Foreskin keratinocyte (primary cell): ENCODE measurements at places on chromosomes 13 and 19. TPM values are rescaled to one million over a fixed set of nuclear protein-coding genes. Genes with fewer than 3 reads are reported as not detected.

Gene ERICH4
- total RNA-seq = not detected in 2 replicates

Gene RFPL4A
- total RNA-seq = not detected in 2 replicates

Gene KANK3
- total RNA-seq = 0.34 and 0.35 TPM in 2 replicates

Gene CNFN
- 5.4 and 6.7 TPM in 2 replicates for total RNA-seq

Gene OR10H1
- not detected in 2 replicates for total RNA-seq

Gene KPNA3
- 43.0 and 45.6 TPM in 2 replicates for total RNA-seq

Gene ETHE1
- total RNA-seq = 151 and 168 TPM in 2 replicates

Gene RXFP2
- total RNA-seq = not detected in 2 replicates

Gene DNAJC15
- 19.0 and 31.7 TPM in 2 replicates for total RNA-seq

Gene CTXN1
- 1.5 and 1.7 TPM in 2 replicates for total RNA-seq

Gene SLC25A41
- total RNA-seq = 0.14 and 0.20 TPM in 2 replicates

Gene ATXN8OS
- total RNA-seq = not detected in 2 replicates

Gene VSTM1
- total RNA-seq = not detected in 2 replicates

Gene SYNE4
- total RNA-seq = 1.2 TPM in 2 replicates

Gene CEACAM5
- not detected in 2 replicates for total RNA-seq

Gene KASH5
- total RNA-seq = not detected in 2 replicates

Gene KRTDAP
- total RNA-seq = 9.0 and 12.6 TPM in 2 replicates

Gene NLRP7
- total RNA-seq = not detected in 2 replicates

Gene URAD
- total RNA-seq = not detected in 2 replicates

Gene KLK6
- total RNA-seq = 0.78 and 1.2 TPM in 2 replicates

Gene FSD1
- total RNA-seq = 7.3 and 8.6 TPM in 2 replicates

Gene ZNF724
- 11.4 and 13.2 TPM in 2 replicates for total RNA-seq

Gene CATSPERD
- not detected in 2 replicates for total RNA-seq

Gene FFAR1
- not detected in 2 replicates for total RNA-seq

Gene LRG1
- total RNA-seq = 0.17 and 0.35 TPM in 2 replicates

Gene TBCB
- total RNA-seq = 195 and 196 TPM in 2 replicates

Gene ENOX1
- total RNA-seq = 0.92 and 1.5 TPM in 2 replicates

Gene COX7A1
- 1.2 and 1.6 TPM in 2 replicates for total RNA-seq

Gene ZNF320
- 4.8 and 5.7 TPM in 2 replicates for total RNA-seq

Gene NLRP4
- not detected in 2 replicates for total RNA-seq

Gene CGB2
- not detected in 2 replicates for total RNA-seq

Gene IFNL1
- not detected in 2 replicates for total RNA-seq

Gene MCOLN1
- total RNA-seq = 8.2 and 8.6 TPM in 2 replicates

Gene KLK14
- total RNA-seq = not detected in 2 replicates

Gene FOXO1
- 7.8 and 8.7 TPM in 2 replicates for total RNA-seq

Gene SHC2
- total RNA-seq = 0.42 and 0.54 TPM in 2 replicates

Gene RAX2
- total RNA-seq = not detected in 2 replicates

Gene FPR3
- total RNA-seq = not detected in 2 replicates

Gene CABP5
- total RNA-seq = not detected in 2 replicates

Gene KLK4
- total RNA-seq = not detected in 2 replicates

Gene CASP14
- 0.07 and 0.10 TPM in 2 replicates for total RNA-seq

Gene TEX26
- total RNA-seq = not detected in 2 replicates
